Stimulated activated CD8-positive, alpha-beta memory T cell treated with anti-CD3 and anti-CD28 coated beads, Interleukin-15, amount 100 ng/mL, for 4 hours (primary cell): ENCODE measurements at places on chromosomes 12 and 14.

GRCh38 chr12:57087691-57088353 is 1.1 kb upstream of the NAB2 start:
- peak; percentile 83 for DNase-seq

- DNase-seq: no peak
Observed at GRCh38 chr12:109518820-109519665, 41.6 kb downstream of the UBE3B start.

GRCh38 chr14:60723116-60723906 is 840 bp downstream of the SIX4 start:
- no peak for DNase-seq

DNA sequence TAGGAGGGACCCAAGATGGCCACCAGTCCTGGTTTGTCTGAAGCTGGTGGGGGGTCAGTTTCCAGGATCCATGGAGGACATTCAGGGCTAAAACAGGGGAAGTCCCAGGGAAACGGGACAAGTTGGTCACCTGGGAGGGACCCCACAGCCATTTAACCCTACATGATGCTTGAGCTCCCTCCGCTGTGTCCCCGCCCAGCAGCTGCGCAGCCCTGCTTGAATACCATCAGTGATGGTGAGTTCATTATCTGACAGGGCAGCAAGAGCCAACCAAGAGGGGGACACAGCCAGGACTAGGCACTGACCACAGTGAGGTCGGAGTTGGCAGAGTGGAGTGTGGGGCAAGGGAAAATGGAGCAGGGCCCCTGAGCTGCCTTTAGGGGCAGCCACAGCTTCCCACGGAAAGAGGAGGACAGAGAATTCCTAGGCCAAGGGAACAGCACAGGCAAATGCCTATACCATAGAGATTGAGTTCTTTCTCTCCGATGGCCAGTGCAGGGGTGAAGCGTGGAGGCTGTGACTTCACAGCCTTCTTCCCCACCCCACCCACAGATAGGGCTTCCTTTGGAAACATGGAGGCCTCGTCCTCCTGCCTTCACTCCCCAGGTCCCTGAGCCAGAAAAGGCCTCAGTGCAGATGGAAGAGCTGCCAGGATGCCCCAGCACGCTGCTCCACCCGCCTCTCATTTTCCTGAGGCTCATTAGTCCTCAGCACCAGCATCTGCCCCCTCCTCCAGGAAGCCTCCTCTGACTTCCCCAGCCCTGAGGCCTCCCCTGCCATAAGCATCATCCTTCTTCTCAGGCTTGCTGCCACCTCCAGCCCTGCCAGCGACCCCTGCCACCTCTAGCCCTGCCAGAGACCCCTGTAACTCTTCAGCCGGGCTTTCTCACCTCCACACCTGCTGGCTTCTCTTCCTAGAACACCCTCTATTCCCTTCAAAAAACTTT is 51.4 kb downstream of the CYP46A1 start:
- no peak for DNase-seq
